ENCODE measurements at places on chromosomes 4 and X.

DNA sequence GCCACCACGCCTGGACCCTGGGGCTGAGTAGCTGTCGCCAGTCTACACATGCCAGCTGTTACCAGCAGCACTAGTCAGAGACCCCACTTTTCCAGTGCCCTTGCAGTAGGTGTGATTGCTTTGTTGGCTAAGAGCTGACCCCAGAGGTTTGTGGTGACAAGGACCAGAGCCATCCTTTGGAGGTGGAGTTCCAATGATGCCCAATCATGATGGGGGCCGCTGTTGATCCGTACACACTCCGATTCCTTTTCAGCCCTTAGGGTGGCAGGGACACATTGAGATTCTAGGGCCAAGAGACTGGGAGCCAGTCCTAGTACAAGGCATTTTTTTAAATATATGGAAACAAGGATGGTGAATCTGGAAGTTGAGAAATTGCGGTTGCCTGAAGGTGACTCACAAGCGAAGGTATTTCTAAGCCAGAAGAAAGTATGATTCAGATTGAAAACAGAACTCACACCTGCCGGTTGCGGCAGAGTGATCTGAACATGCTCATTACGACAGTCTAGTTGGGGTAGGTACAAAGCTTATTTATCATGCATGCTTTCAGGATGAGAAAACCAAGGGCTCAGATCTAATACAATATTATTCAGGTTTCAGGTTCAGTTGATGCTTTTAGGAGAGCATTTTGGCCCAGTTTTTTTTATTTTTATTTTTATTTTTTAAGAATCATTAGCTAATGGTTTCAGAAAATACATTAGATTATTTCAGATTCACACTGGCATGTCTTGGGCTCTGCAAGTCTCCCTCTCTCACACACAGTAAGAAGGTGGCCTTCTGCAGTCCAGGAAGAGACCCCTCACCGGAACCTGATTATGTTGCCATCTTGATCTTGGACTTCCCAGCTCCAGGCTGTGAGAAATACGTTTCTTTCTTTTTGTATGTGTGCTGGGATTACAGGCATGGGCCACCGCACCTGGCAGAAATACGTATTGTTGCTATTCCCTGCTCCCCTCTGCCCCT lies 43.4 kb downstream of the SHROOM2 start:
- no peak overlapping the region for H3K4me3 ChIP-seq
- H3K27me3 ChIP-seq = no peaks in the 10 kb centered on the region
- H3K27ac ChIP-seq = no peak overlapping the region
- no peaks in the 10 kb centered on the region for H3K4me1 ChIP-seq
- no peak for DNase-seq

DNA sequence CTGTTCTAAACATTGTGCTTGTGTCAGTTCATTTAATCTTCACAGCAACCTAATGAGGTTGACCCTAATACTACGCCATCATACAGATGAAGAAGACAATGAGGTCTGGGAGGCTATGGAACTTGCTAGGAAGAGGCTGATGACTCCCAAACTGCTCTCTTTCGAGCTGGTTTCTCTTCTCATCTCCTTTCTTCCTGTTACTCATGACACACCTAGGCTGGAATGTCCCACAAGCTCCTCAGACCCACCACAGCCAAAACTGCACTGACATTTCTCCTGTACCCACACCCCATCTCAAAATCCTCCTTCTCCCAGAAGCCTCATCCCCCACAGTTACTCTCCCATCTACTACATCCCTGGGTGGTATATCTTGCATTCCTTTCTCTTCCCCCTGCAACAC lies 27.4 kb upstream of the PJA1 start:
- no peaks in the 10 kb centered on the region for H3K36me3 ChIP-seq
- no peaks in the 10 kb centered on the region for H3K27me3 ChIP-seq
- H3K27ac ChIP-seq = no peak overlapping the region
- no peaks in the 10 kb centered on the region for H3K4me1 ChIP-seq
- no peak for DNase-seq
- H3K4me3 ChIP-seq = no peak overlapping the region

GRCh38 chr4:74578329-74578728 lies 133.4 kb downstream of the AREG start:
- H3K27me3 ChIP-seq = no peaks in the 10 kb centered on the region
- no peaks in the 10 kb centered on the region for H3K36me3 ChIP-seq
- H3K4me1 ChIP-seq = no peaks in the 10 kb centered on the region
- no peak overlapping the region for H3K4me3 ChIP-seq
- DNase-seq = no peak

- no peak for DNase-seq
- no peaks in the 10 kb centered on the region for H3K4me1 ChIP-seq
- H3K27me3 ChIP-seq = no peaks in the 10 kb centered on the region
- H3K4me3 ChIP-seq = no peak within 1 kb of the TSS
- no peaks in the 10 kb centered on the region for H3K36me3 ChIP-seq
Measured at GRCh38 chrX:101219116-101219863, at the start of gene DRP2. Gene DRP2 (plus strand): TSS chrX:101219786. CDS start chrX:101231648, 11,862 bp downstream.

DNA sequence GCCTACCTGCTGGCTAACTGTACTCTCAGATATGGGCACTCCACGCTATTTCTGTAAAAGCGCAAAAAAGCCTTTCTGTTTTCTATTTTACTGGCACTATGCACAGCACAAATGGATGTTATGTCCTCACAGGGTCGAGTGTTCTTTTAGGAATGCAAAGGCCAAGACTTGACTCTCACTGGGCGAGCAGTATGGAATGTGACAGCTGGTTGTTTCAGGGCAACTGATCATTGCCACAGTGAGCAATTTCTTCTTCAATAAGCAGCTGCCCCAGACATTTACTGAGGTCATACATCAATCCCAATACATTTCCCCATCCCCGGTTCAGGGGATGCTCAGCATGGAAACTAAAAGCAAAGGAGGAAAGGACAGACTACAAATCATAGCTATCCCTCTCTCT lies 58.2 kb downstream of the PDE5A start:
- H3K4me1 ChIP-seq = peaks cover 7% of the 10 kb centered on the region
- H3K27me3 ChIP-seq = no peaks in the 10 kb centered on the region
- H3K4me3 ChIP-seq = no peak overlapping the region
- DNase-seq = no peak
- H3K27ac ChIP-seq = no peak overlapping the region
- H3K36me3 ChIP-seq = peaks cover 8% of the 10 kb centered on the region

DNA sequence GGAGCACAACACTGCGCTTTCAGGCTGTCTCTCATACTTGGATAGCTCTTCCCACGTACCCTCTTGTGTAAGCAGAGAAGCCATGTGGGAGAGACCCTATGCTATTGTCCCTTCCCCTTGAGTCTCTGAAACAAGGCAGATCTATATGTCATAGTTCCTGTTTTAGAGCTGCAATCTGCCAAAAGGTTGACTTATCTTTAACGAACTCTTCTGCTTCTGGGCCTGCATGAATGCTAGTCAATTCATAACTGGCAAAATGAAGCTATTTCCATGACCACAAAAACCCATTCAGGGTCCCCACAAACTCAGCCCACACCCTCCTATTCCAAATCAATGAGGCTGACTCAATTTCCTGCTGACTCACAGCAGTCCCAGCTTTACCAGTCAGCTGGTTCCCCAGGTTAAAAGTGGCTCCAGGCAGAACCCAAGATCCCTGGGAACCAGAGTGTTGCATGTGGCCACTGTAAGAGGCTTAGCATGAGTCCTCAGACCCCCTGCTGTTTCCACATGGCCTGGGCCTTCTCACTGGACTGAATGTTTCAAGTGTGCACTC lies 25.3 kb upstream of the SOD3 start:
- no peak overlapping the region for H3K4me3 ChIP-seq
- no peaks in the 10 kb centered on the region for H3K4me1 ChIP-seq
- H3K27me3 ChIP-seq = no peaks in the 10 kb centered on the region
- H3K27ac ChIP-seq = no peak overlapping the region
- no peak for DNase-seq
- H3K36me3 ChIP-seq = no peaks in the 10 kb centered on the region

- H3K4me3 ChIP-seq = no peak overlapping the region
- no peaks in the 10 kb centered on the region for H3K4me1 ChIP-seq
- H3K27me3 ChIP-seq = no peaks in the 10 kb centered on the region
- no peak for DNase-seq
Measured at GRCh38 chr4:19327364-19327763, 924.3 kb upstream of the SLIT2 start.

DNA sequence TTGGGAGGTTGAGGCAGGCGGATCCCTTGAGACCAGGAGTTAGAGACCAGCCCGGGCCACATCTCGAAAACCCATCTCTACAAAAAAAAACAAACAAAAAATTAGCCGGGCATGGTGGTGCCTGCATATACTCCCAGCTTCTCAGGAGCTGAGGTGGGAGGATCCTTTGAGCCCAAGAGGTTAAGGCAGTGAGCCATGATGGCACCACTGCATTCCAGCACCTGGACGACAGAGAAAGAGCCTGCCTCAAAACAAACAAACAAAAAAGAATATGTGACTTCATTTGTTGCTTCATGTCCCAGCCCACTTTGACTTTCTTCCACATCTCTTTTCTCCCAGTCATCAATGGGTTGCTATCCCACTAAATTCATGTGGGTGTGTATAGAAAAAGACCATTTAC lies 79.7 kb downstream of the BCOR start:
- H3K36me3 ChIP-seq = no peaks in the 10 kb centered on the region
- H3K4me1 ChIP-seq = no peaks in the 10 kb centered on the region
- no peak overlapping the region for H3K27ac ChIP-seq
- no peaks in the 10 kb centered on the region for H3K27me3 ChIP-seq
- no peak for DNase-seq

DNA sequence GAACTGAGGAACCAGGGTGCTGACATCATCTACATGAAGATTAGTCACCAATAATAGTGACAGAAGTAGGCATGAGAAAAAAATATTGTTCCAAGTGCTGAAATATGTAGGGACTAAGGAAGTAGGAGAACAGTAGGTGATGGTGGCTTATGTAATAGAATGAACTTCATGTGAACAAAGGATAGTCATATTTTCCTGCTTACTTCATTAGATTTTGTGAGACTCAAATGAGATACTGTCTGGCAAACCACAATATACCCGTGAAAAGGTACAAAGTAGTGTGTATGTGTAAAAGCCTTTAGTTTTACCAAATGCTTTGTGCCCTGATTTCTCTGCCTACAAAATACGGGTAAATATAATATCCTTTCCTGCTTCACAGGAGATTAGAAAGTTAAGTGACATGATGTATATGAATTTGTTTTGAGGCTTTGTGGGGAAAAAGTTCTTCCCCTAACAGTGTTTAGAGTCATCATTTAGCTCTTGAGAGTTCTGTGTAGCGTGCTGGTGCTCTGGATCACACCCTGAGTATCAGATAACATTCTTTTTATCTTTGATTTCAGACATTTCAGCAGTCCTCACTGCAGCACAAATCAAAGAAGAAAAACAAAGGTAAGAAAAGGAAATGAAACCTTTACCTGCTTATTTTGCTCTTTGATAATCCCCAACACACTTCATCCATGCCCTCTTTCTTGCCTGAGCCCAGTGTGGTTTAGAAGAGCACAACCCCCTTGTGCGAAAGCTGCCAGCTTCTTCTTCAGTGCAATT lies 67.9 kb downstream of the KLHL34 start:
- no peak overlapping the region for H3K4me3 ChIP-seq
- no peaks in the 10 kb centered on the region for H3K36me3 ChIP-seq
- H3K4me1 ChIP-seq = no peaks in the 10 kb centered on the region
- no peak overlapping the region for H3K27ac ChIP-seq

DNA sequence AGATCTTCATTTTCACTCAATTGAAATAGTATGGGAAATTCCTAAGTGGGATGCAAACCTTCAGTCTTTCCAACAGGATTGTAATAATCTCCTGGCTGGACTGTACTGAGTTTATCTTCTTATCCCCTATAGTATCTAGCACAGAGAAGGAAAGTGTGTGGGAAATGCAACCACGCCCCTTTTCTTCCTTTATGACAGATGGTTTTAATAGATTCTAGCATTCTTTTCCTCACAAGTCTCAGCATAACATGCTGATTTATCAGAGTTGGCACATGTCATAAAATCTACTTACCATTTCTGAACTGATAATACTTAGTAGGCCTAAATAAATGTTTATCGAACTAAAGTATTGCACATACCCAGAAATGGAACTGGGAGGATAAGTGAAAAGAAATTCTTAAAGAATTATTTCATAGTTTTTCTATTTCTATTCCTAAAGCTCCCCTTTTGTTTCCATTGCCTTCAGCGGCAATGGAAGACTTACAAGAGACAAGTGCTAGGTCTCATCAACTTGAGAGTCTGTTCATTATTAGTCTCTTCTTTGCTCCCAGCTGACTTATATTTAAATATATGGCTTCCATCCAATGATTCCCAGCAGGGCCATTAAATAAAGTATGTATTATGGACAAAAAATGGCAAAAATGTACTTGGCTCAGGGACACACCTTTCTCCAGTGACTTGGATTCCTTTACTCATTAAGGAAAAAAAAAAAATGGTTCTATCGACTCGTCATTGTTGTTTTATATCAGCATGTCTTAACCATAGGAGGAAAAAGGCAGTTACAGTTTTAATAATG lies 484.5 kb downstream of the IL1RAPL1 start:
- H3K36me3 ChIP-seq = no peaks in the 10 kb centered on the region
- no peaks in the 10 kb centered on the region for H3K4me1 ChIP-seq
- H3K4me3 ChIP-seq = no peak overlapping the region
- H3K27ac ChIP-seq = no peak overlapping the region

GRCh38 chr4:179472164-179472563 lies 2029.9 kb upstream of the AGA start:
- H3K27ac ChIP-seq = no peak overlapping the region
- no peaks in the 10 kb centered on the region for H3K4me1 ChIP-seq
- DNase-seq = no peak
- H3K4me3 ChIP-seq = no peak overlapping the region
- H3K27me3 ChIP-seq = no peaks in the 10 kb centered on the region
- no peaks in the 10 kb centered on the region for H3K36me3 ChIP-seq

GRCh38 chr4:102525097-102525496 lies 23.9 kb downstream of the NFKB1 start:
- no peak overlapping the region for H3K27ac ChIP-seq
- DNase-seq = no peak
- H3K4me1 ChIP-seq = no peaks in the 10 kb centered on the region
- no peaks in the 10 kb centered on the region for H3K36me3 ChIP-seq
- no peak overlapping the region for H3K4me3 ChIP-seq

- H3K4me1 ChIP-seq = no peaks in the 10 kb centered on the region
- H3K36me3 ChIP-seq = no peaks in the 10 kb centered on the region
- DNase-seq = no peak
- H3K27me3 ChIP-seq = no peaks in the 10 kb centered on the region
- H3K4me3 ChIP-seq = no peak overlapping the region
Measured at GRCh38 chr4:82753725-82754410, 44.7 kb downstream of the SCD5 start.

- no peak for DNase-seq
- no peaks in the 10 kb centered on the region for H3K36me3 ChIP-seq
- H3K4me3 ChIP-seq = no peak overlapping the region
Measured at GRCh38 chr4:83019794-83020494, 9.3 kb upstream of the LIN54 start.

DNA sequence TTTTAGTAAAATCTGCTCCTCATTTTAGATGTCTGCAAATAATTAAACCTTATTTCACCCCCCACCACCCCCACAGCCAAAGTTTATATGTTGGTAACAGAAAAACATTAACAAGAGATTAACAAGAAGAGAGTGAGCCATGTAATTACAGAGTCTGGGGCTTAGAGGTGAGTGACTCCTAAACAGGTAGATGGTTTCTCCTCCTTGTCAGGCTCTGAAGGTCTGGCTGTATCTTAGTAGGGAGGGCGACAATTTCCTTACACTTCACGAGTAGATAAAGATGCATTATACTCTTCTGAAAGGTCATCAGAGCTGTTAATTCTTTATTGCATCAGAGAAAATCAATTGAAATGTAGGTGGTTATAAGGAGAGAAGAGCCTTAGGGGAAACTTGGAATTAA lies 171.8 kb upstream of the ANKRD50 start:
- DNase-seq = no peak
- H3K36me3 ChIP-seq = no peaks in the 10 kb centered on the region
- H3K4me1 ChIP-seq = no peaks in the 10 kb centered on the region
- H3K4me3 ChIP-seq = no peak overlapping the region

GRCh38 chr4:97978791-97979488 lies 164.3 kb downstream of the STPG2 start:
- no peak for DNase-seq
- no peak overlapping the region for H3K27ac ChIP-seq
- H3K4me1 ChIP-seq = no peaks in the 10 kb centered on the region
- H3K27me3 ChIP-seq = no peaks in the 10 kb centered on the region

All from Panc1 (cell line).